Effector memory CD4-positive, alpha-beta T cell (primary cell): ENCODE measurements at places on chromosomes 3 and 15.

DNA sequence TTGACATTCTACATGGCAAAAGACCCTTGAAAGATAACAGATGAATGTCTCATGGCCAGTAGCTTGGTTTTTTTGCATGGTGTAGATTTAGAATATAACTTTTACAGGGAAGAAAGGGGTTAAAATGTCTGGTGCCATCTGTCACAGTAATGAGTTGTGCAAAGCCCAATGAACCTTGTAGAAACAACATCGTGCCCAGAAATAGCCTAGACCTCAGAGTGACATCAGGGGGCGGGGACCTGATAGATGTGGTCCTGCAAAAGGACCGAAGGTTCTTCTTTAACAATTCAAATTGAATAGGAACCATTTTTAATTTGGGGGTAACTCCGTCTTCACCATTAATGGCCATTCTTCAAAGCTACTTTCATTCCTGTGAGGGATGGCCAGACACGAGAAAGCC lies 254.1 kb upstream of the CTDSPL start:
- H3K4me3 ChIP-seq = no peak overlapping the region
- no peaks in the 10 kb centered on the region for H3K36me3 ChIP-seq
- no peaks in the 10 kb centered on the region for H3K4me1 ChIP-seq
- DNase-seq = no peak

GRCh38 chr3:106745344-106746168 lies 631.7 kb upstream of the CCDC54 start:
- H3K36me3 ChIP-seq = no peaks in the 10 kb centered on the region
- H3K4me1 ChIP-seq = no peaks in the 10 kb centered on the region
- H3K27ac ChIP-seq = no peak overlapping the region
- H3K4me3 ChIP-seq = no peak overlapping the region
- DNase-seq = no peak
- H3K27me3 ChIP-seq = no peaks in the 10 kb centered on the region

GRCh38 chr15:66981771-66982170 lies 83.6 kb upstream of the SMAD3 start:
- H3K4me1 ChIP-seq = no peaks in the 10 kb centered on the region
- no peak overlapping the region for H3K4me3 ChIP-seq
- H3K27me3 ChIP-seq = no peaks in the 10 kb centered on the region
- no peaks in the 10 kb centered on the region for H3K36me3 ChIP-seq
- no peak for DNase-seq

DNA sequence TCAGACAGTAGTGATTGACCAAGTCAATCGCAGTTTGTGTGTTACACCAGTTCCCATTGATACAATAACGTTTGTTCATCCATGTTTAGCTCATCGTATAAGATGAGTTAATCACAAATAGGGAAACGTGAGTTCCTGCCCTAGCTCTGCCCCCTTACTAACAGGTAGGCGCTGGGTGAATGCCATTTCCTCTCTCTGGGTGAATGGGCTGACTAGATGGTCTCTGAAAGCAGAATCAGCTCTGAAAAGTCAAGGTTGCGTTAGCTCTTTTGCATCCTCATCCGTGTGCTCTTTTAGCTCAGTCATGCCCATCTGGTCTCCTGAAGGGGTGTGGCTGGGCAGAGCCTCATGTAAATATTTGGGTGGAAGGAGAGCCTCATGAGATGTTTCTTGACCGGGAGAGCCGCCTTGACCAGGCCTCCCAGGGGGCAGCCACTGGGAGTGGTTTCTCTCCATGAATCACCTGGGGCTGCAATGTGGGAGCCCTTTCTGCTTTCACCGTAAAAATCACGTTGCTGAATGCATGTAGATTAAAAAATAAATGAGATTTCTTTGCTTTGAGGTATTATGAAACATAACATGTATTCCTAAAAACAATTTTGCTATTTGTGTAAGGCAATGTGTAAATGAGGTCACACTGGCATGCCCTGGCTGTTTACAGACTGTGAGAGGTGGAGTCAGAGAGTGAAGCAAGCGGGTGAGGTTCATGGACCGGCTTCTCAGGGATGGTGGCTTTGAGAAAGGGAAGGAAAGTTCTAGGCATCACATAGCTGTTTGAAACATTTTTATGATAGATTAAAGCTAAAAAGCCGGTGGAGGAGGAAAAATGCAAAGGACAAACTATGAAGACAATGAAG lies 108.4 kb upstream of the RASGRP1 start:
- no peak overlapping the region for H3K4me3 ChIP-seq
- no peaks in the 10 kb centered on the region for H3K27me3 ChIP-seq
- DNase-seq = no peak
- H3K27ac ChIP-seq = peak overlapping the region; percentile 92
- H3K4me1 ChIP-seq = peaks cover 48% of the 10 kb centered on the region

DNA sequence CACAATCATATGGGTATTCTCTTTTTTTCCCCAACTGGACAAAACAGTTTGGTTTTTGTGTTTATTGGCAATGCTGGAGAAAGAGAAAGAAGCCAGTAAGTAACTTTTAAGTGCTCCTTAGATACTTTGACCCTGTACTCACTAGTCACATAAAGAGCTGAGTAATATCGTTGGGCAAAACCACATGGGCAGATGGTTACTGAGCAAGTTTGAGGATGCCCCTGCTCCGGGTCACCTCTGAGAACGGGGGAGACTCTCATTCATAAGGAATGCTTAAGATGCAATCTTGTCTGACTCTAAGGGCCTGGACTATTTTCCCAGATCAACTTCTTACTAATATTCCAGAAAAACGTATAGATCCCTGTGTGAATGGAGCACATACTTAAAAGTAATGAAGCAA lies 106.4 kb upstream of the SLC2A2 start:
- DNase-seq = no peak
- H3K4me1 ChIP-seq = no peaks in the 10 kb centered on the region
- H3K4me3 ChIP-seq = no peak overlapping the region
- H3K36me3 ChIP-seq = peaks cover 29% of the 10 kb centered on the region
